ENCODE measurements at places on chromosomes 5 and 9.

DNA sequence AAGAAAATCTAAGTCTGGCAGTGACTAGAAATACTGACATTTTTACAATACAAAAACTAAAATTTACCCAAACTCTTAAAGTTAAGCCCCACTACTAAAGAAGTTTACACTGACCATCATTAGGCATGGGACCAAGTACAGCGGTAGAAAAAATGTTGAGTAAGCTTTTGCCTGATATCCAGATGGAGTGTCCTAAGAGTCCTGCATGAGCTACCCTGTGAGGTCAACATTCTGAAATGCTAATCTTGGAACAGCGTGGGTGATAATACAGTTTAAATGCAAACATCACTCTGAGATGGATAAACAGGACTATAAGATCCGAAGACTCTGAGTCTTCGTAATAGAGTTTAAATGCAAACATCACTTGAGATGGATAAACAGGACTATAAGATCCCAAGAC lies 189.7 kb downstream of the DCP2 start:
- no peak for DNase-seq

GRCh38 chr9:91963711-91964240 lies 13.7 kb upstream of the ROR2 start:
- DNase-seq: no peak

GRCh38 chr5:170557314-170557713 lies 53.5 kb downstream of the KCNIP1 start:
- no peak for DNase-seq

DNA sequence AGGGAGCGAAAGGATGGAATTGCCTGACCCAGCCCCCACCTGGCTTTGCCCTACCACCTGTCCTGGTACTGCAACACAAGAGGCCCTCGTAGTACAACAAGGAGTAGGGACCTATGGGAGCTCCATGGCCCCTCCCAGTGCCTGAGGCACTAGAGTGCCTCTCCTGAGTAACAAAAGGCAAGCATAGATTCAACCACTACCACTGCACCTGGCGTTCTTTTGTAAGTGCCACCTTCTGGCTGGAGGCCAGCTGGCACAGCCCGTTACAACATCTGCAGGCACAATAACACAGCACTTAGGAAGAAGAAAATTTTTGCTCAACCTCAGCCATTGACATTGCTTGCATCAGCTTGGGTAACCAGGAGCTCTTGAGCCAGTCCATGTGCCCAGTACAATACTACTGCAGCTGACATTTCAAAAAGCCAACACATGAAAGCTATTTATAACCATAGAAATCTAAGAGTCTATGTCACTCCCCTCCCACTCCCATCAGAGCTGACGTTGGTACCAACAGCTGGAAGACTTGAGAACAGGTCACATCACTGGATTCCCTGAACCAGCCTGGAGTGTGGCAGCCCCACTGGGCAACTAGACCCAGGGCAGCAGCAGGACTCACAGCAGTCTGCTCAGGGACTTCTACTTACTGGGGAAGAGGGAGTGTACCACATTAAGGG lies 17.7 kb upstream of the FAM174A start:
- no peak for DNase-seq

DNA sequence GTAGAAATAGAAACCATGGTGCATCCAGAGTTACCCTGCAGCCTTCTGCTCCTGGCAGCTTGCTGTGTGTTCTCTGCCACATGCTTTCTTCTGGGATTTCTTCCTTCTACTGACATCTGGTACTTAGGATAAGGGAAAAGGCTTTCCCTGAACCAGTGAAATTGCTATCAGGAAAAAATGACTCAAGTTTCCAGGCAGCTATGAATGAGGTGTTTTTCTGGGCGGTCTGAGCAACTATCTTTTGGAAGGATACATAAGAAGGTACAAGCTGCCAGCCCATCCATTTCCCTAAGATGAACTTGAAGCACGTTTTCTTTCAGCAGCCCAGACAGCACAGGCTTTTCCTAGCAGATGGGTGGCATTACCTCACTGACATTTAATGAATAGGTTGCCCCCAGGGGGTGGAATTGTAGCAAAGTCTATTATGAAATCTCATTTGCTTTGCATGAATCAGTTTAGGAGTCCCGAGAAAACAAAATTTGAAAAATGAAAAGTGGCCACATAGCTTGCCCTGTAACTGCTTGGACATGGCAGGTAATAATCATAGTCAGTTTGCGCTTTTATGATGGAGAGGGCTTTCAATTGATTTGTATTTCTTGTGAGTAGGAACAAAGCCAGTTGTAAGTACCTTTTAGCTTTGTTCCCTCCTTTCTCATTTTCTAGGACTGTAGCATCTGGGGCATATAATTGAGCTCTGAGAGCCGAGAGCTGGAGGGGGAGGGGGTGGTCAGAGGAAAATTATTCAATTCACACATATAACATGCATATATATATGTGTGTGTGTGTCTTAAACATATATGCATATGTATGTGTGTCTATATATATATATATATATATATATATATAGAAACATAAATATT lies 108.5 kb downstream of the C9orf152 start:
- no peak for DNase-seq

GRCh38 chr5:135386886-135387628 lies 12.0 kb downstream of the MACROH2A1 start:
- DNase-seq: no peak

DNA sequence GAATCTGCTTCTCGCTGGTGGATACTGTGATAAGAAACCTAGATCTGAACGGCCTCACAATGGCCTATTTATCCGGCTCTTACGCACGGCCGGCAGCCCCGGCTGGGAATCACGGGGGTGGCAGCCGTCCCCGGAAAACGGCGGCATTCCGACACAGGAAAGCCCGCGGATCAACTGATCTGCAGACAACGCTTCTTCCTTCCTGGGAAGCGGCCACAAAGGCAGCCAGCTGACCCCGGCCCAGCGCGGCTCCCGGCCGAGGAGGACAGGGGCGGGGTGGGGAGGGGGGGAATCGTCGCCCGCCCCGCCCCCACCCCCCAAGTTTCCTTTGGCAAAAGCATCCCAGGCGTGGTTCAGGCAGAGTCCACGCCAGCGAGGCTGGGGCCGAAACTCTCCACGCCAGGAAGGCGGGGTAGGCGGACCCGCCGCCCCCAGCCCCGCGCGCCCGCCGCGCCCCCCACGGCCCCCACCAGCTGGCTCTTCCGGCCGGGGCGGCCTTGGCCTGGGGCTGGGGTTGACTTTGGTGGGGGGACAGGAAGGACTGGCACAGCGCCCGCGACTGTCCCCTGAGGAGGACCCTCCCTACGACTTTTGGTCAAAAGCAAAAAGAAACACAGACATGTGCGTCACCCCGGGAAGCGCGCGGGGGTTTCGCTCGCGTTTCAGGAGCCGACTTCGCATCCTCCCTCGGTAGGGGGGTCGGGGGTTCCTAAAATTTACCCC lies 247.7 kb upstream of the ANKRD55 start:
- no peak for DNase-seq

- no peak for DNase-seq
These were observed 151.9 kb upstream of the ZNF618 start for GRCh38 chr9:113724202-113724601.

DNA sequence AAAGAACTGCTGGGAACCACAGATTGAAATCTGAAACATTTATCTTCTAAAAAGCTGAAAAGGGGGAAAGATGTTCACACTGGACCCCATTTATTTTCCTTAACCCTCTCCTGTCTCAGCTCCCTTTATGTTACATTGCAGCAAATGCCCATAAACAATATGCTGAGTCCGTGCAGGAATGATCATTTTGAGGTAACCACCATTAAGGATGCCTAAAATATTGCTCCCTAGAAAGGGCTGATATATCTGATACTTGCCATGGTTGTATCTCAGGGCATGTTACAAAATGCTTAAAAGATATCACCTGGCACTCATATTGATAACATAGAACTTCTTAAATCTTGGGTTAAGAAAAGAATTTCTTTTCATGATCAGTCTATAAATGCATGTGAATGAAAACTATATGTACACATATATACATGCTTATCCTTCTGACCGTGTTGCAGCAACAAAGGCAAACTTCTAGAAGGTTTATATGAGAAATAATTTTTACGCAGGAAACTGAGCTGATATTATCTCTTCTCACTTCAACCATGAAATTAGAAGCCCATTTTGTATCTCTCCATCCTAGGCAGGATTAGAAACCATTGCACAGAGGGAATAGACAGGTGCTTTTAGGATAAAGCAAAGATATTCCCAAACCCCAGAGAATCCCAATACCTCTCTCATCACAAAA lies 362.7 kb upstream of the SLC30A5 start:
- DNase-seq: no peak

DNA sequence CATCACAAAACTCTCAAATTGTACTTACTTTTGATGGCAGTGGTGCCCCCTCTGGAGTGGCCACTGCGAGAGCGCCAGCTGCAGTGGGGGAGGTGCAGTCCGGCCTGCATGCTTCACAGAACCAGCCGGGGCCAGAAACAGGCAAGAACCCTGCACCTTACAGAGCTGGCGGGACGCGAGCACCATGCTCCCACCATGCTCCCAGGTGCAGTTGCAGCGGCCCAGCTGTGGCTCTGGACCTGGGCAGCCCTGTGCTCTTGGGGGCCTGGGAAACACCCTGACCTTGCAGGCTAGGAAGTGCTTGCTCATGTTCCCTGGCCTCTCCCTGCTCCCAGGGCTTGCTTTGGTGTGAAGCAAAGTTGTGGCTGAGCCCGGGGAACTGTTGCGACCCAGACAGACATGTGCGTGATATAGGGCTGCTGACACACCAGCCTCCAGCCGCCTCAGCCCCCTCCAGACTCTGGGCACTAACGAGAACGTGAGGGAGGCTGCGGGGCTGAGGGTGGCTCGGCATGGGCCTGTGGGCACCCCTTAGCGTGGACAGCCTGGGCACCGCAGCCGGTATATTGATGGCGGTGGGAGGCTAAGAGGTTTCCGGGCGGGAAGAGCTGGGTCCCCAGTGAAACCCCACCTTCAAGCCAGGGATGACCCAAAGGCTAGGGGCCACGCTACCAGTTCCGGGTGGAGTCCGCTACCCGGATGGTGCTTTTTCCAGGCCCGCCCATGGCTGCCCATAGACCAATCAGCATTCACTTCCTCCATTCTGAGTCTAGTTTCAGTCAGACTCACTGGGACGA lies 1809.9 kb upstream of the ACO1 start:
- DNase-seq: no peak

GRCh38 chr9:89613912-89614892 lies 9.4 kb downstream of the GADD45G start:
- no peak for DNase-seq

All from stimulated activated CD4-positive, alpha-beta T cell treated with anti-CD3 and anti-CD28 coated beads, Interleukin-1b, Interleukin-23, amount 100 ng/mL, for 24 hours (primary cell).